Foreskin fibroblast (primary cell): ENCODE measurements at places on chromosomes 1 and 21.

- DNase-seq: no peak
These were observed 579.9 kb upstream of the BEND5 start for GRCh38 chr1:49356594-49356993.

DNA sequence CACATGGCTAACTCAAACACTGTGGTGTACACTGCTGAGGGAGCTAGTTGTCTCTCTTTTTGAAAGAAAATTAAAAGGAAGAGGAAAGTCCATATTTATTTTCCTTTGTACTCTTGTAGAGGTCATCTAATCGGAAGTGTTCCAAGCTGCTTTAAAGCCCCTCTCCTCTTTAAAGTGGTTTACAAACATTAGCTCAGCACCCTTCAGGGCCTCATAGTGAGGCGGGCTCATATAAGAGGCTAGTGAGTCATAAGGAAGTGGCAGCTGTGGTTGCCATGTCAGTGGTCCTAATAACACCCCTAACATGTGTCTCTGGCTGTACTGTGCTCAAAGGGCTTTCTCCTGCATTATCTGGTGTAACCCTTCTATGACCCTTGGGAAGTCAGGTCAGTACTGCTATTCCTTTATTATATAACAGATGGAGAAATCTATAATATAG lies 104.4 kb upstream of the SERBP1 start:
- peak; percentile 61 for DNase-seq

- no peak for DNase-seq
These were observed 43.4 kb downstream of the WDR64 start for GRCh38 chr1:241695246-241696171.

DNA sequence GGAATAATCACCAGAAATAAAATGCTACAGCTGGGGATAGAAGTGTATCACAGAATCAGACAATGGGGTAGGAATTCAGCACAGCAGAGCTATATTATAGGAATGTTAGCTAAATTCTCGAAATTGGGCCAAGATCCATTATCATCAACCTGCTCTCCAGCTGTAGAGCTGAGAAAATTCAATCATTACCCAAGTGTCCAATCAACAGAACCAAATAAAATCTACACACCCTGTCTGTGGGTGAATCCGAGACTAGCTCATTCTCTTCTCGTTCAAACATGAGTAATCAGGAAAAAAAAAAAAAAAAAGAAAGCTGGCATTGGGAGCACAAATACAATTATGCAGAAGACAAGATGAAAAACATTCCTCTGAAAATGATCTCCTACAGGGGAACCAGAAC lies 119.2 kb downstream of the CDC7 start:
- no peak for DNase-seq

DNA sequence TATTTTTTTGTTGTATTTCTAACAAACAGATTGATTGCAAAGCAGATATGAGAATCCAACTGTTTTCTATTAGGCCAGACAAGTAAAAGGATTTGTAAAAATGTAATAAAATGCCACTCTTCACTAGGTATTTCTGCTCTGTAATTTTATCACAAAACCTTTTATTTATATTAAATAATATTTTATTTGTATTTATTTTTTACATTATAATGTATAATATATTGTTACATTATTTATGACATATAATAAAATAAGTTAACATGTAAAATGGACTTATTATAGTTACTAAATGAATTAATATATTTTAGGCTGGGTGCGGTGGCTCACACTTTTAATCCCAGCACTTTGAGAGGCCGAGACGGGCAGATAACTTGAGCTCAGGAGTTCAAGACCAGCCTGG lies 12.7 kb upstream of the TNNI1 start:
- DNase-seq: no peak

- peak; percentile 6 for DNase-seq
These were observed 499.2 kb downstream of the OMA1 start for GRCh38 chr1:58047265-58047858.

DNA sequence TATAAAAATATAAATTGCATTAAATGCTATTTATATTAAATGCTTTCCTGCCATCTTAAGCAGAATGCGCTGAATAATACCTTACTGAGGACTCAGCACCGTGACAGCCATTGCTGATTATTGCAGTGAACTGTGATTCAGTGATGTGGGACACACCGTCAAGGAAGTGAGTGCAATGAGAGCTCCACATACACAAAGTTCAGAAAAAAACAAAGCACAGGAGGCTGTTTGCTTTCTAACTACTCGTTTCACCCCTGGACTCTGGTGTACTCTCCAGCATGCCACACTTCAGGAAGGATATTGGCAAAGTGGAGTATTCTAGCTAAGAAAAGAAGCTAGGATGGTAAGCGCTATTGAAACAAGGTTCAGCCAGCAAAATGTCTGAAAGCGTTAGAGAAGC lies 57.4 kb upstream of the CXADR start:
- no peak for DNase-seq

- no peak for DNase-seq
These were observed 15.3 kb upstream of the OR2M4 start for GRCh38 chr1:248215880-248216279.

DNA sequence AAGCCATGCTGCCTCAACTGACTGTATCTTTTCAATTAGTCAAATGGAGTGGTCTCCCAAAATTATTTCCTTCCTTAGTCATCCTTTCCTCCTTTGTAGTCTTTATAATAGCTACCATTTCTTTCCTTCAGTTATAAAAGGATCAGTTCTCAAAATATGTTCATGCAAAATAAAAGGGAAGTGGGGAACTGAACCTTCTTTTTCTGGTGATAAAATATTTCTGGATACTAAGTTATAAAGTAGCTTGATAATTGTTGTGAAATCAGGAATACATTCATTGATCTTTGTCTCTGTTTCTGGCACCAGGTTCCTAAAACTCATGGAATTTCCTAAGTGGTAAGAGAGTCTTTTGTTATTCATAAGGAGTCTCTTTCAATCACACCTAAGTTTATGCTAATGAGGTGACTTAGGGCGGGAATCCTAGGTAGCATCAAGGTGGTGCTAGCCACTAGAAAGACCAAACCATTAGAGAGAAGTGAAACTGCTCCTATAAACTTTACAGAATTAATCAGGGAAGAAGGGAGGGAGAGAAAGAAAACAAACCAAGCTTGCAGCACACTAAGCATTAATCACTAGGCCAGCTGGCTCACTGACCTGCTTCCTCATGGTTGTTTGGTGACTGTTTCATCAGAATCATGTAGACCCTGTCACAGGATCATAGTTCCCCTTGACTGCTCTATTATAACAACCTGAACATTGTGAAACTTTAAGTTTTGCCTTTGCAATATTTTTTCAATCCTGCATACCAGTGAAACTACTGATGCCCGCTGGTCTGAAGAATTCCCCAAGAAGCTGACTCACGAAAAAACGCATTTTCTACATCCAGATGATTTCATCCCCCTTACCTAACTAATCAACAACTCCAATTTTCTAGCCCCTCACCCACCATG lies 161.6 kb upstream of the PTBP2 start:
- DNase-seq: peak; percentile 98

DNA sequence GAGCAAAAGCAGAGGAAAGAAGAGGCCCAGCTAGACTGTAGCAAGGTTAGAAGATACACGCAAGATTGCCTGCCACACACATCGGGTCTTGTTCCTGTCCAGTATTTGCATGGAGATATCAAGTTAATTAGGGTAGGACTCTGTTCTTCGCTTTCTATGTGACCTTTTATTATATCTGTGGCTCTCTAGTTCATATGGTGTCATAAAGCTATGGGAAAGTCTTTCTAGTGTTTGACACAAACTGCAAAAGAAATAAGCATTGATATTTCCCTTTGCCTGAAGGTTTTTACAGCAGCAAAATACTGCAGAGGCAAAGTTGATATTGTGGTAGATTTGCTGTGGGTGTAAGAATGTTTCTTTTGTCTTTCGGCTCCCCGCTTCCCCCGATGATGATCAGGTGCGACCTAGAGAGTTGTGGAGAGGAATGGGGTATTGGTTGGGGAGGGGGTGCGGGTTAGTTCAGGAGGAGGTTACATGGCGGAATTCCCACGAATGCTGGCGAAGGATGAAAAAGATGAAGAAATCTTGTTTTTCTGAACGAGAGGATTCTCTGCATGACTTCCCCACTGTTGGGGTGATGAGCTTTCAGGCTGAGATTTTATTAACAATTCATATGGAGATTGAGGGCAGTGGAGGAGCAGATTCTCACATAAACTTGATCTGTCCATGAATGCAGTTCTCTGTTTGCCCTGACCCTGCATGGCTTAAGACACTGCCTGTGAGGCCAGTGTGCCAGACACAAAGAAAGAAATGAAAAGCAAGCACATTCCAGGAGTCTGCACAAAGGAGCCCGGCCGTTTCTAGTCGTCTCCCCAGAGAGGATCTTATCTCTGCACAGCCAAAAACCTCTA lies 550.2 kb downstream of the USP25 start:
- peak; percentile 41 for DNase-seq

DNA sequence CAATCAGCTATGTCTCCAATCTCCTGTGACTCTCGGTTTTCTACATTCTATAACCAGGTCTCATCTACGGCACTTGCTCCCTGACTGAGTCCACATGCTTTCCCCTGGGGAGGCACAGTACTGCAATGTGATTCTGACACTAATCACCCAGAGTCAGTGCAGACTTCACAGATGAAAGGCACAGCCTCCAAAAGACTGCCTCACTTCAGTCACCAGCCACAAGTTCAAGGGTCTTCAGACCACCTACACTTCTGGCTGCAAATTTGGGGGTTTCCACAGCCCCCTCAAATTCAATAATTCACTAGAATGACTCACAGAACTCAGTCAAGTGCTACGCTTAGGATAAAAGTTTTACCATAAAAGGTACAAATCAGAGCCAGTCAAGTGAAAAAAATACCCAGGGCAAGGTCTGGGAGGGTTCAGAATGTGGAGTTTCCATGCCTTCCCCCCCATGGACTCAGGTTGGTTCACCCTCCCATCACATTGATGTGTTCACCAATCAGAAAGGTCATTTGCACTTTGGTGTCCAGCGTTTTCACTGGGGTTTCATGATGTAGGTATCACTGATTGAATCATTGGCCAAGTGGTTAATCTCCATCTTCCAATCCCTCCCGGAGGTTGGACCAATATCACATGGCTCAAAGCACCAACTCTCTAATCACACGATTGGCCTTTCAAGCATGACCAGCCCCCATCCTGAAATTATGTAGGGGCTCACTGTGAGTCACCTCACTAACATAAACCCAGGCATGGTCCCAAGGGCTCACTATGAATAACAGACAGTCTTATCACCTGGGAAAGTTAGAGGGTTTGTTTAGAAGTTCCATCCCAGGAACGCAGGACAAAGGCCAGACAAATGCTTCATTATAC lies 182.9 kb upstream of the CAMK1G start:
- DNase-seq: no peak

GRCh38 chr21:40300300-40300699 lies 433.1 kb downstream of the PCP4 start:
- no peak for DNase-seq

DNA sequence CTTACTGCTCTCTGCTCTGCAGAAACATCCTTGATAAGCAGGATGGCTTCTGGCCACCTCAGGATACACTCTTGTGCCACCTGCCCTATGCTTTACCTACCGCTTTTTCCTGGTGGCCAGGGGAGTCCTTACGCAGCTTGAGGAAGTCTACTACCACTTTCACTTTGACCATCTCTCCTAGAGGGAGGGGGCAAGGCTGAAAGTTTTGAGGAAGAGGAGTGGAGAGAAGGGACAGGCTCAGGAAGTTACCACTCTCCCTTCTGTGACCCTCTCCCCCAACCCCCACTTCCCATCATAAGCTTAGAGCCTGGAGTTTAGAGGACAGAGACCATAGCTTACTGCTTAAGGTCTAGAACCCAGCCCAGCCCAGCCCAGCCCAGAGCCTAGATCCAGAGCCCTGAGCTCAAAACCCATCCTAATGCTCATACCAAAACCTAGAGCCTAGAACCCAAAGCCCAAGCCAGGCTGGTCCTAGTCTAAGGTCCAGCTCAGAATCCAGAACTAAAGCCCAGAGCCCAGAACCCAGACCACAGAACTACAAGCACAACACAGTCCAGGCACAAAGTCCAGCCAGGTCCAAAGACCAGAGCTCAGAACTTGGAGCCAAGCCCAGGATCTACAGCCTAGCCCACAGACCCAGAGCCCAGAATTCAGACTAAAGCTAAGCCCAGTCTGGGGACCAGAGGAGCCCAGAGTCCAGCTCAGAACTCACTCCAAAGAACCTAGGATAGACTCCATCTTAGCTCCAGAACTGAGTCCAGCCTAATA lies 18.0 kb upstream of the MFSD2A start:
- DNase-seq: no peak

- DNase-seq: no peak
These were observed 52.4 kb downstream of the SLC45A1 start for GRCh38 chr1:8370046-8370881.

DNA sequence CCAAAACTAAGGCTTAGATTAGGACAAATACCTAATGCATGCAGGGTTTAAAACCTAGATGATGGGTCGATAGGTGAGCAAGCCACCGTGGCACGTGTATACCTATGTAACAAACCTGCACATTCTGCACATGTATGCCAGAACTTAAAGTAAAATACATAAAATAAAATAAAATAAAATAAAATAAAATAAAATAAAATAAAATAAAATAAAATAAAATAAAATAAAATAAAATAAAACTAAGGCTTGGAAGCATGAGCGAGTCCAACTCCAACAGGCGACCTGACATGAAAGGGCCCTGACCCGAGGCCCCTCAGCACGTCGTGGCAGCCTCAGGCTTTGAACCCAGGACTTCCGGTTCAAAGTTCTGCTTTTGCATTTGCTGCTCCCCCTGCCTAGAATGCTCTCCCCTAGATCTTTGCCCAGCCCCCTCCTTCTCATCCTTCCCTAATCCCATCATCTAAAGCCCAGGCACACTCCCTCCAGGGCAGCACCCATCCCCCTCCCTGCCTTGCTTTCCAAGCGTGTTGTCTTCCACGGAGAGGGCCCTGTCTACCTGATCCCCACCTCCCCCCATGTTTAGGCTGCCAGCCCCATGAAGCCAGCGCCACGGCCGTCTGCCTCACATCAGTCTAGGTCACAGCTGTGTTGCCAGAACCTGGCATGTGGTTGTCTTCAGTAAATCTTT lies 64.3 kb downstream of the TAS1R2 start:
- no peak for DNase-seq

DNA sequence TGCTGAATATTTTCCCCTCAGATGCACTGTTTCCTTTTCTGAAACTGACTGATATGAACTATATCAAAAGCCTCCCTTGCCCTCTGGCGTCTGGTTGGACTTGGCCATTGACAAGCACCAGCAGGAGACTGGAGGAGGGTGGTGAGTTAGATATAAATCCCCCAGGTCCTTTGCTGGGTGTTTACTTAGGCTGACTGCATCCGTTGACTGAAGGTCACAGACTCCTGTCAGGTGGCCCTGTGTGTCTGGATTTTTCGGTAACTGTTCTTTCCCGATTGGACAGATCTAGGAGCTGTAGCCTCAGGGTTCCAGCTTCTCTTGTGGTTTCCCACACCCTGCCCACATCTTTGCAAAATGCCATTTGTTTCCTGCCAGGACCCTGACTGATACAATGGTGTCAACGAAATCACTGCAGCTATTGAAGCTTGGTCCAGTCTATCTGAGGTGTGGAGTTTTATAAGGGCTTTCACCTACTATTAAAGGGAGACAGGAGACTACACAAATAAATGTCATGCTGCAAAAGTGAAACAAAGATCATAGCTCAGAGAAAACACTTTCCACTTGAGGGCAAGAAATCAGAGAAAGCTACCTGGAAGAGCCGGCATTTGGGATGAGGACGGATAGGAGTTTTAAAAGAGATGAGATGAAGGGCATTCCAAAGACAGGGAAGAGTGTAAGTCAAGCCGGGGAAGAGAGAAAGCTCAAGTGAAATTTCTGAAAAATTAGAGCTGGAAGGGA lies 1.5 kb upstream of the MAGI3 start:
- no peak for DNase-seq

GRCh38 chr1:4305526-4306301 lies 348.7 kb upstream of the AJAP1 start:
- no peak for DNase-seq
